ENCODE measurements at places on chromosomes 3 and 15. TPM values are rescaled to one million over a fixed set of nuclear protein-coding genes. Genes with fewer than 3 reads are reported as not detected.

The NDN gene
- 24.0 TPM for total RNA-seq

The PLCH1 gene
- total RNA-seq: 0.60 TPM

The TEX55 gene
- not detected for total RNA-seq

The CPEB1 gene
- total RNA-seq: 12.1 TPM

The MAP1A gene
- total RNA-seq: 1.6 TPM
